ENCODE measurements at places on chromosomes 16 and 17. TPM values are rescaled to one million over a fixed set of nuclear protein-coding genes. Genes with fewer than 3 reads are reported as not detected.

DNA sequence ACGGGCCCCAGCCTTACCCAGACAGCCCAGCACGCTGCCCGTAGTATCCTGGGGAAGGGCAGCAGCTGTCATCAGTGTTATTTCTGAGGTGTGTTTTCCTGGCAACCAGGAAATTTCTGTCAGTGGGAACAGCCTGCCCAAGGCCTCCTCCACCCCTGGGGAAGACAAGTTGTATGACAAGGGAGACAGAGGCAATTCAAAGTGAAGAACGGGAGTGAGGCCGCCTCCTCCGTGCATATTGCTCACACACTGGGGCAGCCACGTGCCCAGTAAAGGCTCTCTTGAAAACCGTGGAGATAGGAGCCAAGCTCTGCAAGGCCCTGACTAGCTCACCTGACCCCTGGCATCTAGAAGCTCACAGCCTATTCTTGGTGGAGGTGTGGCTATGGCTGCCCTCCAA lies 57.6 kb downstream of the RAI1 start:
- no peak for DNase-seq

- no peak for DNase-seq
These were observed 49.3 kb upstream of the JPH3 start for GRCh38 chr16:87552772-87553573.

DNA sequence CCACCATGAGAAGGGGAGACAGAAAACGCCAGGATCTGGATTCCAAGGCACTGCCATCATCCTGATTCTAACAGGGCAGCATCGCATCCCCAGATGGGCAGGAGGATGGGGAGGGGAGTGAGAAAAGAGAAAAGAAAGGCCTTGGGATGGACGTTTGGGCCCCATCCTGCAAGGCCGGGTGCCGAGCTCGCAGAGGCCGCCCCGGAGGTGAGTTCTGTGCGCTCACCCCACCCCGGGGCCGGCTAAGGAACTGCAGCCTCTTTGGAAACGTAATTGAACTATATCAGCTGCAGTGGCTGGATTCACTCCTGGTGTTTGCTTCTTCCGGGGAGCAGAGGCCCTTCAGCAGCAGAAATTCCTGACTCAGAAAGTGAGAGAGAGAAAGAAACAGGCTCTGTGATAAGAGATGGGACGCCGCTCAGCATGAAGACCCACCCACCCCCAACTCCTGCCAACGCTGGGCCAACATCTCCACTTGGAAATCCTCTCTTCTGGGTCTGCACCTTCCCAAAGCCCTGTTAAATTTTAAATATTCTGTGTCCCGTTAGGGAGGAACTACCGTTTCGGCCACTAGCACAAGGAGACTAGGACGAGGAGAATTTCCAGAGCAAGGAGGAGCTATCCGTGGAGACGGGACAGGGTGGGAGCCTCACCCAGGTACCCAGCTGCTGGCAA lies 8.5 kb upstream of the SSTR2 start:
- peak; percentile 50 for DNase-seq

DNA sequence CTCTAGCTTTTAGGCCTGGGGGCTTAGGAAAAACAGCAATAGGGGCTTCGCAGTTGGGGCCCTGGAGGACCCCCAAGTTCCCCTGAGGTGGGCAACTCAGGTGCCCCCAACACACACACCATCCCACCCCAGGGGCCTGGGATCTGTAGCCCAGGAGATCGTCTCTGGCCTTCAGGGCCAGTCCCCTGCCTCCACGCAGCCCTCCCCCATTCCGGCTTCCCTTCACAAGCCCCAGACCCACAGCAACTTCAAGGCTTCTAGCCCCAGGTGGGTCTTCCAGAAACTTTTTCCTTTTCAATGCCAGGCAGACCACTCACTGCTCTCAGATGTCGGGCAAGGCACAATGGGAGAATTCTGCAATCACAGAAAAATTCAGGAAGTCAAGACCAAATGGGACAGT lies 79.4 kb downstream of the C16orf78 start:
- DNase-seq = peak; percentile 43

TBX4 gene
- not detected for total RNA-seq

TNFRSF12A gene
- 60.0 TPM for total RNA-seq

GRCh38 chr16:70162041-70162451 lies 11.5 kb upstream of the CLEC18C start:
- DNase-seq = no peak

GRCh38 chr16:82464187-82464586 lies 162.6 kb upstream of the CDH13 start:
- no peak for DNase-seq

DNA sequence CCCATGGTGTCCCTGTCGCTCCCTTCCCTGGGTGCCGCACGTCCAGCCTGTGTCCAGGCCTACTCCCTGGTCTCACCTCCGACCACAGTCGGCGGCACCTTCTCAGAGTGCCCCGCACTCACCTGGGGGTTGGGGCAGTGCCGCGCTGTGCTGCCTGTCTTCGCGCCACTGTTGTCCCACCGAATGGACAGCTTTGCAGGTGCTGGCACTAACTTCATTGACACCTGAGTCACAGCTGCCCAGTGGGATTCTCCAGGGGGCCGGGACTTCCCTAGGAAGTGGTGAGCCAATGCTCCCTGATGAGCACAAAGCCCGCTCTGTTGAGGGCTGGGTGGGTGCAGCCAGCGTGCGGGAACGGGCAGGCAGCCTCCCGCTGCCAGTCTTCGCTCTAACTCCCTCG lies 24.3 kb upstream of the DBNDD1 start:
- DNase-seq = no peak

MARVELD3 gene
- total RNA-seq = 11.3 TPM

VAMP2 gene
- 58.9 TPM for total RNA-seq

DNA sequence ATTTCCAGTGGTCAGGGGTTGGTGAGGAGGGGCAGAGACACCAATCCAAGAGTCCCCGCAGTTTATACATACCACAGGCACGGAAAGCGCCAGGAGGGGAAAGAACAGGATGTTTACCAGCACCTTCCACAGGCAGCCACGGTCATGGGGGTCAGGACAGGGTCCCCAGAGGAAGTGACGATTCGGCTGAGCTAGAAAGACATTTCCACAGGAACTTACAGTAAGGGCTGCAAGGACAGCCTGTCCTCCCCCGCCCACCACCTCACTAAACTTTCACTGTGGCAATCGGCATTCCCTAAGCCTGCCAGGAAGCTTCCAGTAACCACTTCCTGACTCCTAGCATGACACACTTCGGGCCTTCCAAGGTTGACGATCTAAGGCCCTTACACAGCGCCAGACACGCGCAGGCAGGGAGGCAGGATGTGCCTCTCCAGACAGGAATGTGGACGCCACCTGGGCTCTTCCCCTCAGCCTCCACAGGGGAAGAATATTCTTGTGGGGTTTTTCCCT lies 1.2 kb upstream of the MT2A start:
- peak; percentile 91 for DNase-seq

CCL13 gene
- 1.9 TPM for total RNA-seq

FAM171A2 gene
- total RNA-seq = 2.2 TPM

MC1R gene
- total RNA-seq = 6.5 TPM

DNA sequence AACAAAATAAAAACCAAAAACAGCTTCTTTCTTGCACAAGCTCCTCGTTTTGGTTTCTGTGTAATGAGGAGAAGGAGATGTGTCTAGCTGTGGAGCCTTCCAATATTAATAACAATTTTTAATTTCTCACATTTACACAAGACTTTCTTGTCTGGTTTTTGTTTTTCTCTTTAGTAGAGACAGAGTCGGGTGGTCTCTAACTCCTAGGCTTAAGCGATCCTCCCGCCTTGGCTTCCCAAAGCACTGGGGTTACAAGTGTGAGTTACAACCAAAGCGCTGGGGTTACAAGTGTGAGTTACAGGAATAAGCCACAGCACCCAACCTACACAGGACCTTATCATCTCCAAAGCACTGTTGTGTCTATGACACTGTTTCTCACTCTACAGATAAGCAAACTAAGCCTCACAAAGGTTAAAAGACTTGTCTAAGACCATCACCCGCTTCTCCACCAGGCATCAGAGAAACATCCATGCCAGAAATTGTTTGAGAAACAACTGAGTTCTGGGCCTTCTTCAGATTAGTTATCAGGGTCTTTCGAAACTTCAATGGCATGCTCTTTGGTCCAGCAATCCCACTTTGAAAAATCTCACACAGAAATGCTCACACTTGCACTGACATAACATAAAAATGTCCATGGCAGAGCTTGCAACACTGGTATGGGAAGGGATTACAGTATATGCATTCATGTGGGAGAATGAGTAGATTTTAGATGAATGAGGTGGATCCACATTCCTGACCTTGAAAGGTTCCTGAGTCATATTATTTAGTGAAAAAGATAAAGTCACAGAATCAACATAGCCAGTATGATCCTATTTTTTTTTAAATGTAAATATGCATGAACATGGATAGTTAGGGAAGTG lies 3.9 kb downstream of the ABAT start:
- DNase-seq = no peak

GRCh38 chr17:78940258-78940657 lies 15.1 kb upstream of the TIMP2 start:
- no peak for DNase-seq

INCA1 gene
- 2.6 TPM for total RNA-seq

GRCh38 chr16:12197812-12198211 lies 221.3 kb downstream of the SNX29 start:
- no peak for DNase-seq

DNA sequence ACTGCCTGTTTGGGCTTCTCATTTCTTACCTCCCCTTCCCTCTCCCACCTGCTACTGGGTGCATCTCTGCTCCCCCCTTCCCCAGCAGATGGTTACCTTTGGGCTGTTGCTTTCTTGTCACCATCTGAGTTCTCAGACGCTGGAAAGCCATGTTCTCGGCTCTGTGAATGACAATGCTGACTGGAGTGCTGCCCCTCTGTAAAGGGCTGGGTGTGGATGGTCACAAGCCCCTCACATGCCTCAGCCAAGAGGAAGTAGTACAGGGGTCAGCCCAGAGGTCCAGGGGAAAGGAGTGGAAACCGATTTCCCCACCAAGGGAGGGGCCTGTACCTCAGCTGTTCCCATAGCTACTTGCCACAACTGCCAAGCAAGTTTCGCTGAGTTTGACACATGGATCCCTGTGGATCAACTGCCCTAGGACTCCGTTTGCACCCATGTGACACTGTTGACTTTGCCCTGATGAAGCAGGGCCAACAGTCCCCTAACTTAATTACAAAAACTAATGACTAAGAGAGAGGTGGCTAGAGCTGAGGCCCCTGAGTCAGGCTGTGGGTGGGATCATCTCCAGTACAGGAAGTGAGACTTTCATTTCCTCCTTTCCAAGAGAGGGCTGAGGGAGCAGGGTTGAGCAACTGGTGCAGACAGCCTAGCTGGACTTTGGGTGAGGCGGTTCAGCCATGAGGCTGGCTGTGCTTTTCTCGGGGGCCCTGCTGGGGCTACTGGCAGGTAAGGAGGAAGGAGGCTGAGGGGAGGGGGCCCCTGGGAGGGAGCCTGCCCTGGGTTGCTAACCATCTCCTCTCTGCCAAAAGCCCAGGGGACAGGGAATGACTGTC lies at the start of gene CD68:
TSS of gene CD68 (plus strand) at position 638 of the 833 bp plus-strand sequence. CDS start at position 678, 40 bp downstream.
- peak; percentile 95 for DNase-seq

- DNase-seq = no peak
These were observed 23.9 kb downstream of the MAPT start for GRCh38 chr17:45918241-45918745.

FOXL1 gene
- total RNA-seq = 0.23 TPM

- DNase-seq = no peak
These were observed 11.8 kb downstream of the OGFOD1 start for GRCh38 chr16:56463153-56463552.

DNA sequence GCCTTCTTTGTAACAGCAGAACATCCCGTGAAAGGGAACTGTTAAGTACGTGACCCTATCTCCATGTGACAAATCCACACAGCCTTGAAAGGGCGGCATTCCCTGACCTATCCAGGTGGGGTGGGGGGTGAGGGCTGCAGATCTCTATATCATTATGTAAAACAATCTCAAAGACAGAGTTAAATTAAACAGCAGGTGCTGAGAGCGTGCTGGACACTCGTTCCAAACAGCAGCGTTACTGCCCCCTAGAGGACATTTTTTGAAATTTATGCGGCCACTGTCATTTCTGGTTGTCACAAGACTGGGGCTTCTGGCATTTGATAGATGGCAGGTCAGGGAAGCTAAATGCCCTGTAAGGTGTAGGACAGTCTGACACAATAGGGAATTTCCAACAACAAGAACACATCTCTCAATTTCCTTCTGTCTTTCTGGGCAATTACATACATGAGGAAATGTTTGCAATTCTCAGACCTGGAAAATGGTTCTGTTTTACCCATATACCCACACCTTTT lies 6.7 kb upstream of the SLC25A39 start:
- peak; percentile 79 for DNase-seq

DNA sequence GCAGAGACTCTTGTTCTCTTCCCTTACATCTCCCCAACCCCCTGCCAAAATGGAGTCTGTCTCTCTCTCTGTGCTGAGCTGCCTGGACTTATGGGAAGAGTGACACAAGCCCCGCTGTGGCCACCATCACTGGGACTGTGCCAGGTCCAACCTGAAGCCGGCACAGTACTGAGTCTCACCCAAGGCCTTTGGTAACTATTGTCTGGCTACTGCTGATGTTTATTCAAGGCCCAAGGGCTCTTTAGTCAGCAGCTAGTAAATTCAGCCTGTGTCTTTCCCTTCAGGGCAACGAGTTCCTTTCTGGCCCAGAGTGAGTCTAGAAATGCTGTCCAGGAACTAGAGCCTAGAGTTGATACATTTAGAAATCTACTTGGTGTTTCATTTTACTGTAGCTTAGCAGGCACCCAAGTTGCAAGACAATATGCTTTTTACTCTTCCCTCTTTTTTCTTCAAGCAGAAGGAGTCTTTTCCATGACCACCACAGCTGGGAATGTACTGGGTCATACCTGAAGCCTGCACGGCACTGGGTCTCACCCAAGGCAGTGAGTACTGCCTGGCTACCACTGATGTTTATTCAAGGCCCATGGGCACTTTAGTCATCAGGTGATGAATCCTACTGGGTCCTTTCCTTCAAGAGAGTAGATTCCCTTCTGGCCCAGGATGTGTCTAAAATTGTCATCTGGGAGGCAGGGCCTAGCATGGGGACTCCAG lies 17.7 kb downstream of the EFCAB5 start:
- DNase-seq = no peak

- no peak for DNase-seq
These were observed 1.2 kb downstream of the RTN4RL1 start for GRCh38 chr17:2023692-2024571.

OR1D5 gene
- not detected for total RNA-seq
